ENCODE measurements at places on chromosomes 16 and 17.

DNA sequence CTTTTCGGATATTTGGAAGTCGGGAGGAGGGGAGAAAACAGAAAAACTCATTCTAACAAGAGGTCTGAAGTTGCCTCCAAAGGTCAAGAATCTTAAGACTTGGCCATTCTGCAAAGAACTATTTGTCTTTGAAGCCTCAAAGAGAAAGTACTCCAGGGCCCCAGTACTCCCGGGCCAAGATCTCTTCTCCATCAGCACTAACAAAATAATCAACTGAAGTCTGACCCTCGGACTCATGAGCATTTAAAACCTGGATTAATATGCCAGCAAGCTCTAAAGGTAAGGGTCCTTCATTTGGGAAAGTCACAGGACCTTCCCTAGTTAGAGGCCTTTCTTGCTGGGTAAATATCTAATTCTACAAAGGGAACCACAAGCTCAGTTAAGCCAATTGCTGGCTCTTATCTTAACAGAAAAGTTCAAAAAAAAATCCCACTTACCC, 4.5 kb downstream of the AXIN2 start:
- no peak for DNase-seq

DNA sequence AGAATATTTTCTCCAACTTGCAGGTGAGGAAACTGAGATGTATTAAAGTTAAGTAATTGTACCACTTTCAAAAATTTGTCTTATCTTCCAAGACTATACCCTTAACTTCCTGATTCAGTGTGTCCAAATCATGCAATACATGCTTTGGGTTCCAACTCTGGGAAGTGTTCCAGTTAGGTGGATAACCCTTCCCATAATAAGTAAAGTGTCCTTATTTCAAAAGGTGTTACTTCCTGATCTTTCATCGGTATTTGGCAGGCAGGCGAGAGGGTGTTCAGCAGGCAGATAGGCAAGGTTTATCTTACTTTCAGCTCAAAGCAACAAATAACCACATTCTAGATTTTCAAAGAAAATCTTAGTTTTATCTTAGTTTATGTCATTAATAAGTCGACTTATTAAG, 46.3 kb upstream of the ARHGAP44 start:
- DNase-seq = no peak

GRCh38 chr16:53083119-53083518, 28.3 kb downstream of the CHD9 start:
- DNase-seq = no peak

DNA sequence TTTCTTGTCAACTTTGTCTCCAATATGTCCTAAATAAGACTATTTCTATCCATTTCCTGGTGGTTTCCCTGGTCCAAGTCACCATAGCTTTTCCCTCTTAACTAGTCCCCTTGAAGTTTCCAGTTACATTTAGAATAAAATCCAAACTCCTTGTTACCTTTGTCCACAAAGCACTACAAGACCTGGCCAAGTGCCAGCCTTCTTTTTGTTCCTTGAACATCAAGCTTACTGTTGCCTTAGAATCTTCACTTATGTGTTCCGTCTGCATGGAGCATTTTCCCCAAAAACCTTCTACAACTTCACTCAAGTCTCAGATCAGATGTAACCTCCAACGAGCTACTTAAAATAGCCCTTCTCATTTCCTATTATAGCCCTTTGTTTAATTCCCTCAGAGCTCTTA, 101.4 kb downstream of the ITFG1 start:
- DNase-seq = no peak

DNA sequence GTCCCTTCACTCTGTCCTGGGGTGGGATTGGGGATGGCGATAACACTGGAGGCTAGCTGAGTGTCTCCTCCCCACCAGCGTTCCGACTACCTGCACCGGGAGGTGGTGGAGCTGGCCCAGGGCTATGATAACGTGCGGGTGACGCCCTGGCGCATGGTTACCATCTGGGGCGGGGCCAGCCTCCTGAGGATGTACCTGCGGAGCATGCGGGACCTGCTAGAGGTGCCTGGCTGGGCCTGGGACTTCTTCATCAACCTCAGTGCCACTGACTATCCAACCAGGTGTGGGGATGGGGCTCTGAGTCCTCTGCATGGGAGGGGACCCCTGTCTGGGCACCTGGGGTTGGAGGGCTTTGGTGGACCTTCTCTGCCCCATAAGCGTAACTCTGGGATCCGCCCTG, 8.8 kb downstream of the XYLT2 start:
- no peak for DNase-seq

GRCh38 chr17:80108036-80108971, 6.9 kb downstream of the GAA start:
- no peak for DNase-seq

- DNase-seq = no peak
Observed at GRCh38 chr16:12462426-12463280, 341.0 kb downstream of the CPPED1 start.

GRCh38 chr16:83185902-83186301, 559.1 kb downstream of the CDH13 start:
- no peak for DNase-seq

GRCh38 chr17:68613739-68614298, 12.7 kb upstream of the FAM20A start:
- no peak for DNase-seq

DNA sequence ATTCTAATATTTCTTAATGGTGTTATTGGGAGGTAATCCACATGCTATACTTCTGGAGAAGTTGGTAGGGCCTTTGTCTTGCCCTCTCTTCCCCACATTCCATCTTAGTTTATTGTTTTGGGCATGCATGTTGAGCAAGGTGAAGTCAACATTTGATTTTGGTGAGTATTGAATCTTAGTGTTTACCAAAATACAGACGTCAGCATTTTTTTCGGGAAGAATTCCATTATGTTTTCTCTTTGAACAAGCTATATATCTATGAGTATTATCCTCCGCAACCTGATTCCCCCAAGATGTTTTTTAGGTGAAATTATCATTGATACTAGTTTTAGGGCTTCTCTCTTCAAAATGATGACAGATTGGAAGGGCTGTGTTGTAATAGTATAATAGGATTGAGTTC, 47.4 kb upstream of the SHISA9 start:
- DNase-seq = no peak

GRCh38 chr16:51119973-51120729, 30.9 kb downstream of the SALL1 start:
- no peak for DNase-seq

DNA sequence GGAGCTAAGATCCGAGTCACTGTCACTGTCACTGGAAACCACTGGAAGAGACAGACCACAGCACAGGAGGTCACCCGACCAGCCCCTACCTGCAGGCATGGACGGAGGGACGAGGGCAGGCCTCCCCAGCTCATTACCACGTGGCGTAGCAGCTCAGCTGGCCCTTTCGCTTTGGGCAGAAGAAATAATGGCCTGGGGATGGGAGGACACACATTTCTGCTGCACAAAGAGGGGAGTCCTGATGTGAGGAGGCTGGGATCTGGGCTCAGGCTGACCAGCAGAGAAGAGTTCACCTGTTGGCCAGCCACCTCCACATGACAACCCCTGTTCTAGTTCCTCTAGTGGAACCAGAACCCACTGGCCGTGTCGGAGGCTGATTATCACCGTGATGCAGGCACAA, 38.2 kb upstream of the DOC2B start:
- no peak for DNase-seq

DNA sequence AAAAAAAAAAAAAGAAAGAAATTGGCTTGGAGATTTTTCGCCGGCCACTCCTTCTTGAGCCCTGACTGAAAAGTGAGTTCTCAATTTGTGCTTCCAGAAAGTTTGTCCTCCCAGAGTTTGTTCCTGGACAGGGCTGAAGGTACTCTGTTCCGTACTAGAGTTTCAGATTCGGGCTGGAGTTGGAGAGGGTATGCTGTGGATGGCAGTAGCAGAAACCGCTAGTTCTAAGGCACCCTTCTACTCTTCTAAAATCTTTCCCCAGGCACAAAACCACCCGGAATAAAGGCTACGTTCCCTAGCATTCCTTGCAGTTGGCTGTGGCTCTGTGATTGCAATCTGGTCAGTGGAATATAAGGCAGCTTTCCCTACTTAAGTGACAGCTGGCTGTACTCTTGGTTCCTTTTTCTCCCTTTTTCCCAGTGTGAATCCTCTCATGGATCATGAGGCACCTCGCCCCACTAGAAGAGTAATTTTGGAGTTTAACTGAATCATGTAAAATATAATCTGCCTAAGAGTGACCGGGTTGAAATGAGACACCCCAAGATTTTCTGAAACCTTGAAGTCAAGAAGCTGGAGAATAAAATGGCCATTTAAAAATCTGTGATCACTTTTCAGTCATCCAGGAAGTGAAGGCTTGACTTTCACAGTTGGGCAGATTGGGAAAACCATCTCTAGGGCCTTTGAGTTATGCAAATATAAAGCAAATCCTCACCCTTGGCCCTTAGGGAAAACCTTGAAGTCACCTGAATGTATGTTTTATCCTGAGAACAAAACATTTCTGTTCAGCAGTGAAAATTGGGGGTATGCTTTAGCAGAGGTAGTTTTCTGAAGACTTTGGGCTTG, 901 bp upstream of the HEATR6 start:
- DNase-seq = no peak

DNA sequence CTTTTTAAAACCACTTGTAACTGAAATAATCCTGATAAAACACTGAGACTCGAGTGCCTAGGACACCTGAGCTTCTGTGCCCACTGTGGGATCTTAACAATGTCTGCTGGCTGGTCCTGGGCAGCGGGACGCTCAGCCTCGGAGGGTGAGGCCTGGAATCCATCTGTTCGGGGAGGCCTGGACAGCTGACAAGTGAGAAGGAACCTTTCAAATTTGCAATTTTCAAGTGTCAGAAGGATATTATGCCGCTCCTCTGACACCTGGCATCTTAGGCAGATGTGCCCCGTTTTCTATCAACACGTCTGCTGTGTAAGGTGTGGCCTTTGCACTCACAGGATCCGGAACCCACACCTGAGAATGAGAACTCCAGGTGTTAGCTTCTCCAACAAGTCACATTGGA, 33.1 kb upstream of the C16orf78 start:
- DNase-seq = no peak

- no peak for DNase-seq
Observed at GRCh38 chr16:4879049-4879448, 31.8 kb downstream of the UBN1 start.

- DNase-seq = no peak
Observed at GRCh38 chr16:72295914-72296313, 124.0 kb upstream of the PMFBP1 start.
